OCI-LY7 (cell line): ENCODE measurements at places on chromosomes 5 and 9.
A peak's percentile ranks its signal among the peaks of the same experiment; 100 is the strongest.

- DNase-seq = no peak
Measured at GRCh38 chr5:78482948-78483347, 122.5 kb downstream of the SCAMP1 start.

DNA sequence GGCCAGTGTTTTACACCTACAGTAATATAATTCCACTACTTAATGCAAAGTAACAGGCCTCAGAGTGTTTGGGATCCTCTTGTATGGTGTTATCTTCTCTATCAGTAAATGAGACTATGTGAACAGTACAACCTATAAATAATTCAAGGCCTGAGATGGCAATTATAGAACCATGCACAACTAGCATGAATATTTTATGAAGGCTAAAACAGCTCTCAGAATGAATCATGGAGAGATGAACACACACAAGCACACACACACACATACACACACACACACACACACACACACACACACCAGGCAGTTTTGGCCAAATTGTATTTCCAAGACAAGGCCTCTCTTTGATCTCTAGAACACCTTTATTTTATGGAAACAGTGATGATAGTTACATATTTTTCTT is 224.9 kb downstream of the EBF1 start:
- DNase-seq = no peak

GRCh38 chr5:13934921-13935320 is 9.6 kb downstream of the DNAH5 start:
- DNase-seq = no peak

- DNase-seq = peak; percentile 70
Measured at GRCh38 chr9:136544964-136545691, 720 bp downstream of the NOTCH1 start.

- DNase-seq = no peak
Measured at GRCh38 chr5:95627971-95628810, 8.3 kb downstream of the GPR150 start.

- no peak for DNase-seq
Measured at GRCh38 chr5:158886086-158886485, 213.6 kb downstream of the EBF1 start.
